ENCODE measurements at places on chromosomes 3 and 15. TPM values are rescaled to one million over a fixed set of nuclear protein-coding genes. Genes with fewer than 3 reads are reported as not detected.

Gene SST
- not detected for total RNA-seq

DNA sequence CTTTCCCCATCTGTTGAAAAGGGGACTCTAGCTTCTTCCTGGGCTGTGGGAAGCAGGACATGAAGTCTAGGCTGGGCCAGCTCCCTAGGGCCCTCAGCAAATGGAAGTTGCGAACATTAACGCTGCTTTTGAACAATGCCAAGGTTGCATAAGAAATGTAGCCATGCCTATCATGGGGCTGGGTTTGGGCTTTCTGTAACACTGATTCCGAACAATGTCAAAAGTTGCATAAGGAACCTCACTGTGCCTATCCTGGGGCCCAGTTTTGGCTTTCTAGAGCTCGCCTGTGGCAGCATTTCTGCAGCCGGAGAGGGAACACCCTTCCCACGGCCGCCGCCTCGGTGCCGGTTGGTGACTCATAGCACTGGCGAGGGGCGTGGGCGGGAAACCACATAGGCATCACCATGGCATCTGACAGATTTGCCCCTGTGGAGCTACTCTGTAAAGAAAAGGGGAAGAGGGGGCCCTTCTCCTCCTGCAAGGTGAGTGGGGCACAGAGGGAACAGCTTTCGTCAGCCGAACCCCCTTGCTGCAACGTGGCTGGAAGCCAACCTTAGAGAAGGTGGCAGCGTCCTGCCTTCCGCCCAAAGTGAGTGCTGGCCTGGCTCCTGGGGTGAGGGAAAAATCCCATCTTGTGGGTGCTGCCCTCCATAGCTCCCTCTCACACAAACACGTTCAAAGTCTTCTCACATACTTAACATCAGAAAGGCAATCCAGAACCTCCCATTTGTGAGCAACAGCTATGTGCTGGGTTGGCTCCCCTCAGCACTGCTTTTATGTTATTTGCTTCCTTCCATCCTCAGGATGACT is 46.6 kb upstream of the ATP2B2 start:
- H3K27me3 ChIP-seq: peaks cover 2% of the 10 kb centered on the region
- H3K4me3 ChIP-seq: no peak overlapping the region
- DNase-seq: no peak
- peak overlapping the region; percentile 38 for H3K27ac ChIP-seq

Gene PLAAT1
- total RNA-seq: 24.3 TPM

GRCh38 chr3:194686816-194687637 is 1.3 kb downstream of the FAM43A start:
- H3K4me3 ChIP-seq: peak overlapping the region; percentile 70
- peaks cover 3% of the 10 kb centered on the region for H3K36me3 ChIP-seq
- peaks cover 18% of the 10 kb centered on the region for H3K27me3 ChIP-seq
- DNase-seq: peak; percentile 76
- H3K27ac ChIP-seq: peak overlapping the region; percentile 74

DNA sequence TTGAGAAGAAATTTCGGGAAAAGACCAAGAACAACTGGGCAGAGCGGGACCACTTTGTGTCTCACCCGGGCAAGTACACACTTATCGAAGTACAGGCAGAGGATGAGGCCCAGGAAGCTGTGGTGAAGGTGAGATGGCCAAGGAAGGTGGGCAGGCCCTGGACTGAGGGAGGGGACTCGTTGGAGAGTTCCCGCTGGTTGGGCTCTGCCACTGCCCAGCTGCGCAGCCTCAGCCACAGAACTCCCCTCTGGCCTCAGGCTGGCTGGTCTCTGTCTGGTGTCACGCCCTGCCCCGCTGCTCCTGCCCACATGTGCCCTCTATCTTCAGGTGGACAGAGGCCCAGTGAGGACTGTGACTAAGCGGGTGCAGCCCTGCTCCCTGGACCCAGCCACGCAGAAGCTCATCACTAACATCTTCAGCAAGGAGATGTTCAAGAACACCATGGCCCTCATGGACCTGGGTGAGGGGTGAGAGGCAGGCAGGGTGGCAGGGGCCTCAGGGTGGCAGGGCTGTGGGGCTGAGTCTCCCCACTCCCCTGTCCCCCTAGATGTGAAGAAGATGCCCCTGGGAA is 2.4 kb downstream of the PARP3 start:
- H3K4me3 ChIP-seq: no peak overlapping the region
- H3K4me1 ChIP-seq: peaks cover 25% of the 10 kb centered on the region
- H3K36me3 ChIP-seq: no peaks in the 10 kb centered on the region
- H3K27ac ChIP-seq: no peak overlapping the region
- DNase-seq: peak; percentile 6
- no peaks in the 10 kb centered on the region for H3K27me3 ChIP-seq

DNA sequence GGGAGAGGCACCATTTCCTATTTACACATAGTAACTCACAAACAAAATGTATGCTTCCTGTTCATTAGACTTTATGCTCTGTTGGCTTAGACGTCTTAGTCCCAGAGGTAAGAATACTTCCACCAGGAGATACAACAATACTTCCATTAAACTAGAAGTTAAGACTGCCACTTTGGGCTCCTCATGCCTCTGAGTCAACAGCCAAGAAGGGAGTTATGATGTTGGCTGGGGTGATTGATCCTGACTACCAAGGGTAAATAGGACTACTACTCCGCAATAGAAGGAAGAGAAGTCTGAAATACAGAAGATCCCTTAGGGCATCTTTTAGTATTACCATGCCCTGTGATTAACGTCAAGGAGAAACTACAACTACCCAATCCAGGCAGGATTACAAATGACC is 43.5 kb upstream of the ABI3BP start:
- H3K4me1 ChIP-seq: peaks cover 2% of the 10 kb centered on the region
- no peak overlapping the region for H3K27ac ChIP-seq
- H3K4me3 ChIP-seq: no peak overlapping the region
- no peaks in the 10 kb centered on the region for H3K27me3 ChIP-seq
- DNase-seq: no peak
- no peaks in the 10 kb centered on the region for H3K36me3 ChIP-seq

Data from muscle of leg (tissue), 16 donors.